NCI-H510A (cell line): ENCODE measurements at places on chromosomes 6 and 20.
A peak's percentile ranks its signal among the peaks of the same experiment; 100 is the strongest.

GRCh38 chr6:80457439-80457933 is 351.0 kb downstream of the BCKDHB start:
- DNase-seq = no peak

DNA sequence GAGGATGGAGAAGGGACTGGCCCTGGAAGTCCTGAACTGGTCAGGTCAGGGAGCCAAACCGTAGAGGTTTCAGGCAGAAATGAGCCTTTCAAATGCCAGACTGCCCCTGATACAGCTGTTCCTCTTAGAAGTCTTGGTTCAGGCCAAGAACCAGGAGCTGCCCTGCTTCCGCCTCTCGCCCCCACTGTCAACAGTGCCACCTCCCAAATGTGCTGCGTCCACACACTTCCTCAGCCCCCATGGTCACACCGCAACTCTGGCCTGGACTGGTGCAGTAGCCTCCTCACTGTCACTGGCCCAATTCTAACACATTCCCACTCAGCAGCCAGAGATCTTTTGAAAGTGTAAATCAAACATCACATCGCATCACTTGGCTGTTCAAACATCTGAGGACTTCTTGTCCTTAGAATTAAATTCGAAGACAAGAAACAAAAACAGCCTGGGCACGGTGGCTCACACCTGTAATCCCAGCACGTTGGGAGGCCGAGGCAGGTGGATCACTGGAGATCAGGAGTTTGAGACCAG is 69.7 kb downstream of the STK35 start:
- no peak for DNase-seq

- DNase-seq = no peak
Observed at GRCh38 chr6:69835414-69836179, 30.8 kb upstream of the COL19A1 start.

DNA sequence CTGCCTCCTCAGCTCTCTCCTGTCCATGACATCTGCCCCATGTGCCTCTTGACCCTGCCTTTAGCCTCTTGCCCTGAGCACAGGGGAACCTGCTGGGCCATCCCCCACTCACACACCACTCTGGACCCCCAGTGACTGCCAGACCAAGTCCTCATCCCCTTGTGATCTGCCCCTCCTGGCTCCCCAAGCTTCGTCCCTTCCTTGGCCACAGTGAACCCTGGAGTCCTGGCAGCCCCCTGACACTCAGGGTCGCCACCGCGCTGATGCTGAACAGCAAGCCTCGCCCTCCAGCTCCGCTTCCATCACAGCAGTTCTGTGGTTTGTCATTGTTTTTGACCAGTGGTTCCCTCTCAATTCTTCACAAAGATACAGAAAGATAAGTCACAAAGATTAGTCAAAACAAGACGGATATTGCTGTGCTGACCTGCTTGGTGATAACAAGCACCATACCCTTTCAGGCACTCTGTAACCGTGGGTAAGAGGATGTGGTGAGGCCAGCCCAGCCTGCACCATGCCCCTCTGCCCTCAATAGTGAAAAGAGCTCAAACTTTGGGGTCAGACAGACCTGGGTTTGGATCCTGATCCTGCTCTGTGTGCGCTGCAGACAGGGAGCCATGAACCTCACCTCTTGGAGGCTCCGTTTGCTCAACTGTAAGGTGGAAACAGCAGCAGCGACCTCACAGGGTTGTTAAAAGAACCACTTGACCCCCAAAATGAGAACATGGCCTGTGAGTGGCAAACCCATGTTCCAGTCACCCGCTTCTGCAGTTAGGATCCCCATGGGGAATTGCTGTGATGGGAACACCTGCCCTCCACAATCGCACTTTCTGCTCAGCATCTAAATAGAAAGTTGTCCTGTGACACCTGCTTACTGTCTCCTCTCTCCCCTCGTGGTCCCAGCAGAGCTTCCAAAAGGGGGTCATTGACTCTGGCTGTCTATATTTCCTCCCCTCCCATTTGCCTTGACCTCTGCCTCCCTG is 114.5 kb downstream of the TOX2 start:
- no peak for DNase-seq

GRCh38 chr6:28683945-28684538 is 158.4 kb downstream of the GPX5 start:
- no peak for DNase-seq

DNA sequence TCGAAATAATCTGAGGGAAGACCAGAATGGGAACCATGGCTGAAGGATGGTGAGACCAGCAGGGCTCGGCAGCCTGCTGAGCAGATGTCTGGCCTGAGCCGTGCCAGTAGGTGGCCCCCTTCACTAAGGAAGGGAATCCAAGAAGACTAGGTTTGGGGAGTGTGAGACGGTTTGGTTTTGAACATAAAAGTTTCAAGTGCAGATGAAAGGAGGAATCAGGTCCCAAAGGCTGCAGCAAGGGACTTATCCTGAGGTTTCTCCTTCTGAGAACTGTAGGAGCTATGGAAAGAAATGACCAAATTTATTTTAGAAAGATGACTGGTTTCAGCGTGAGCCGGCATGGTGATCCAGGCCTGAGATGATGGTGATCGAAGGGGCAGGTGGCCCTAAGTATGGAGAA is 4.6 kb upstream of the OSER1 start:
- DNase-seq = peak; percentile 23
